ENCODE measurements at places on chromosomes 11 and 22. TPM values are rescaled to one million over a fixed set of nuclear protein-coding genes. Genes with fewer than 3 reads are reported as not detected.

ZW10 gene
- total RNA-seq: 12.0 TPM

C11orf52 gene
- not detected for total RNA-seq

VWCE gene
- 0.48 TPM for total RNA-seq

AQP11 gene
- 2.7 TPM for total RNA-seq

MAPK8IP2 gene
- 3.8 TPM for total RNA-seq

PAMR1 gene
- not detected for total RNA-seq

RAG1 gene
- total RNA-seq: 0.64 TPM

MCHR1 gene
- not detected for total RNA-seq

OR51B2 gene
- total RNA-seq: not detected

PRRG4 gene
- total RNA-seq: 0.57 TPM

DNAJB7 gene
- total RNA-seq: not detected

ST14 gene
- total RNA-seq: 0.06 TPM

RNF215 gene
- total RNA-seq: 19.7 TPM

OR52D1 gene
- total RNA-seq: not detected

TMEM9B gene
- total RNA-seq: 35.5 TPM

MUC2 gene
- total RNA-seq: 0.50 TPM

YWHAH gene
- total RNA-seq: 139 TPM

TRIM22 gene
- total RNA-seq: 1.0 TPM

RIMBP3C gene
- total RNA-seq: 0.18 TPM

HPX gene
- total RNA-seq: 0.25 TPM

SULT4A1 gene
- total RNA-seq: not detected

KRTAP5-1 gene
- total RNA-seq: not detected

CDCA5 gene
- total RNA-seq: 72.8 TPM

ABCG4 gene
- total RNA-seq: 0.39 TPM

MYBPC3 gene
- total RNA-seq: 0.07 TPM

ASPHD2 gene
- total RNA-seq: 1.4 TPM

CHRM4 gene
- total RNA-seq: 0.58 TPM

MAPK1 gene
- total RNA-seq: 64.0 TPM

TESMIN gene
- total RNA-seq: 5.9 TPM

OR51B4 gene
- not detected for total RNA-seq

IRAG1 gene
- total RNA-seq: 0.02 TPM

SLC17A6 gene
- not detected for total RNA-seq

FGF4 gene
- total RNA-seq: not detected

TMPRSS6 gene
- not detected for total RNA-seq

GLYATL2 gene
- not detected for total RNA-seq

KCNK7 gene
- 1.0 TPM for total RNA-seq

TIMP3 gene
- 2.1 TPM for total RNA-seq

CHST1 gene
- total RNA-seq: 1.7 TPM

ARL2 gene
- total RNA-seq: 189 TPM

CHRDL2 gene
- 4.8 TPM for total RNA-seq

OR52K2 gene
- total RNA-seq: not detected

KCTD14 gene
- 1.8 TPM for total RNA-seq

SPA17 gene
- total RNA-seq: 17.9 TPM

SCGB1A1 gene
- 0.45 TPM for total RNA-seq

CCDC83 gene
- not detected for total RNA-seq

NPTXR gene
- 15.3 TPM for total RNA-seq

SLC37A2 gene
- 0.12 TPM for total RNA-seq

ANO9 gene
- total RNA-seq: 1.8 TPM

KRTAP5-2 gene
- not detected for total RNA-seq

SGSM1 gene
- 0.64 TPM for total RNA-seq

GRAP2 gene
- not detected for total RNA-seq

ANKK1 gene
- not detected for total RNA-seq

LYVE1 gene
- total RNA-seq: 0.13 TPM

AGBL2 gene
- total RNA-seq: 1.7 TPM

MYOD1 gene
- total RNA-seq: not detected

DRICH1 gene
- total RNA-seq: not detected

UBQLN3 gene
- not detected for total RNA-seq
